ENCODE measurements at places on chromosomes 13 and 19.

- DNase-seq, result no peak
Measured at GRCh38 chr19:1610579-1610978, 5.3 kb upstream of the UQCR11 start.

DNA sequence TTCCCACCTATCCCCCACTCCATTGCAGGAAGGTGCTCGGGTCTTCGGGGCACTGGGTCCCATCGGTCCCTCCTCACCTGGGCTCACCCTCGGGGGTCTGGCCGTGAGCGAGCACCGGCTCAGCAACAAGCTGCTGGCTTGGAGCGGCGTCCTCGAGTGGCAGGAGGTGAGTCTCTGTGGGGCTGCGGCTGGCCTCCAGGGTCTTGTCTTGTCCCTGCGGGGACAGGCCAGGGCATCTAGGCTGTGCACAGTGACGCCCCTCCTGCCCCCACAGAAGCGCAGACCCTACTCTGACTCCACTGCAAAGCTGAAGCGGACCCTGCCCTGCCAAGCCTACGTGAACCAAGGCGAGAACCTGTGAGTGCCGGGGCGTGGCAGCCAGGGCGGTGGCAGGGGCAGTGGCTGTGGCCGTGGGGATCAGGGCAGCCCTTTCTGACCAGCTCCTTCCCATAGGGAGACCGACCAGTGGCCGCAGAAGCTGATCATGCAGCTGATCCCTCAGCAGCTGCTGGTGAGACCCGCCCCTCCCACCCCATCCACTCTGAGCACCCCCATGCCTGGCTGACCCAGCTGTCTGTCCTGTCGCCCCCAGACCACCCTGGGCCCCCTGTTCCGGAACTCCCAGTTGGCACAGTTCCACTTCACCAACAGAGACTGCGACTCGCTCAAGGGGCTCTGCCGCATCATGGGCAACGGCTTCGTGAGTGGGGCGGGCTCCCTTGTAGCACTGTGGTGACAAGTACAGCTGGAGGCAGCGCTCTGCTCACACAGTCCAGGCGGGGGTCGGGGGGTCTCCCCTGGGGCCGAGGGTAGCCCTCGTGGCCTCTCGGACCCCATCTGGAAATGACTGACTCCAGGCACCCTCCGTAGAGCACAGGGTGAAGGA, 3.7 kb downstream of the PTOV1 start:
- DNase-seq, result no peak

- no peak for DNase-seq
Measured at GRCh38 chr13:110817143-110817542, 97.7 kb downstream of the ANKRD10 start.

- DNase-seq, result no peak
Measured at GRCh38 chr13:45930177-45930576, 78.6 kb upstream of the SIAH3 start.

DNA sequence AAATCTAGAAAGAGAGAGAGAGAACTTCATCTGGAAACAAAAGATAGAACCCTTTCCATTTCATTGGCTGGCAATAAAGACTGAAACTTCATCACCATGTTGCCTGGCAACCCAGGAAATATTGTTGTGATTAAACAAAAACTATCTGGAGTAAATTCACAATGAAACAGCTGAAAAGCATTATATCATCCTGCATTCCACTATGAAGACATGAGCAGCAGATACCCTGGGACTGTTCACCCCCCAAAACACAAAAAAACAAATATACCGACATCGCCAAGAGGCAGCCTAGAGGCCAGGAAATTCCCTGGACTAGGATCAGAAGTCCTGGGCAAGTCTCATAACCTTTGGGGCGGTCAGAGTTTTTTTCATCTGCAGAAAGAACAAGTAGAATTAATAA, 158.3 kb downstream of the FOXO1 start:
- no peak for DNase-seq

GRCh38 chr13:75092143-75092542, 389.8 kb downstream of the TBC1D4 start:
- no peak for DNase-seq

GRCh38 chr13:42110410-42111155, 62.1 kb downstream of the DGKH start:
- no peak for DNase-seq

- no peak for DNase-seq
Measured at GRCh38 chr19:46112527-46112926, 12.0 kb downstream of the IGFL3 start.

- no peak for DNase-seq
Measured at GRCh38 chr19:50435627-50436026, 2.9 kb downstream of the MYBPC2 start.

GRCh38 chr19:33134571-33135041, 2.7 kb downstream of the WDR88 start:
- peak; percentile 32 for DNase-seq

GRCh38 chr13:70732611-70733010, 624.4 kb upstream of the KLHL1 start:
- DNase-seq, result no peak

GRCh38 chr19:43782689-43783231, 2.0 kb upstream of the KCNN4 start:
- DNase-seq, result no peak

Measured in activated T-helper 1 cell treated with Interleukin-2 at 50 U/mL for 16 hours (primary cell).